ENCODE measurements at places on chromosomes 4 and X. TPM values are rescaled to one million over a fixed set of nuclear protein-coding genes. Genes with fewer than 3 reads are reported as not detected.

Gene CXCL8
- total RNA-seq, result 0.76 TPM

Gene RTL9
- not detected for total RNA-seq

Gene ERCC6L
- 0.25 TPM for total RNA-seq

Gene CSAG1
- total RNA-seq, result not detected

Gene FOXR2
- total RNA-seq, result not detected

Gene CDKN2AIP
- 16.0 TPM for total RNA-seq

Gene FGD1
- 19.5 TPM for total RNA-seq

Gene EDNRA
- 15.0 TPM for total RNA-seq

Gene STS
- 3.1 TPM for total RNA-seq

Gene RAB41
- not detected for total RNA-seq

Gene EPHA5
- total RNA-seq, result 0.25 TPM

Gene IRS4
- total RNA-seq, result not detected

Gene FAM47E
- 0.51 TPM for total RNA-seq

Gene P2RY4
- not detected for total RNA-seq

Gene AWAT2
- not detected for total RNA-seq

Gene PLP1
- total RNA-seq, result not detected

Gene SLIT2
- total RNA-seq, result 9.0 TPM

Gene AFF2
- total RNA-seq, result 0.16 TPM

Gene GC
- not detected for total RNA-seq

Gene FAM53A
- 8.4 TPM for total RNA-seq

Gene CORIN
- total RNA-seq, result 0.49 TPM

Gene HMX1
- not detected for total RNA-seq

Gene ADH7
- not detected for total RNA-seq

Gene IBSP
- not detected for total RNA-seq

Gene NHS
- 7.7 TPM for total RNA-seq

Gene RPA4
- total RNA-seq, result 0.13 TPM

Gene FDCSP
- total RNA-seq, result not detected

Gene CHIC1
- total RNA-seq, result 2.9 TPM

Gene TLL1
- 10.9 TPM for total RNA-seq

Gene NCAPG
- 1.4 TPM for total RNA-seq

Gene GYG2
- 2.0 TPM for total RNA-seq

Gene HAND2
- not detected for total RNA-seq

Gene LDOC1
- total RNA-seq, result 21.5 TPM

Gene ATP11C
- total RNA-seq, result 17.3 TPM

Gene SYNPO2
- total RNA-seq, result 2.2 TPM

Gene MAGEA2B
- total RNA-seq, result not detected

Gene USP17L26
- total RNA-seq, result not detected

Gene EVC2
- 5.6 TPM for total RNA-seq

Gene SLC2A9
- total RNA-seq, result 0.81 TPM

Gene FHIP1A
- total RNA-seq, result 6.6 TPM

Gene FGFBP2
- total RNA-seq, result not detected
